SHP77 treated with DMSO at 0.1 percent for 48 hours (cell line): ENCODE measurements at places on chromosomes 13 and 19.

GRCh38 chr13:110231348-110232047, 75.5 kb downstream of the COL4A1 start:
- DNase-seq, result no peak

- no peak for DNase-seq
These were observed 8.2 kb upstream of the DHDH start for GRCh38 chr19:48925240-48925843.

- DNase-seq, result no peak
These were observed 34.0 kb downstream of the CEBPA start for GRCh38 chr19:33268162-33268991.

GRCh38 chr13:30047154-30047874, 196.9 kb upstream of the UBL3 start:
- no peak for DNase-seq

DNA sequence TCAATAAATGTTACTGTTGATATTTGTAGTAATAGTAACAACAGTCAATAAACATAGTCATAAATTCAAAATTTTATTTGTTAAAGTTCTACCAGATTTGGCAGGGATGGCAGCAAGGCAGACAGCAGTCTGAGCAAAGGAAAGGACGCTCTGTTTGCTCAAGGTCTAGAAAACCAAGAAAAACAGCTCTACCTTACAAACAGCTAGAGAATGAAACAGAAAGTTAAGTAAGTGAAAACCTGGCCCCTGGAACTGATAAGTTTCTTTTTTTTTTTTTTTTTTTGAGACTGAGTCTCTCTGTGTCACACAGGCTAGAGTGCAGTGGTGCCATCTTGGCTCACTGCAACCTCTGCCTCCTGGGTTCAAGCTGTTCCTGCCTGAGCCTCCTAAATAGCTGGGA, 27.9 kb downstream of the ENOX1 start:
- DNase-seq, result no peak

DNA sequence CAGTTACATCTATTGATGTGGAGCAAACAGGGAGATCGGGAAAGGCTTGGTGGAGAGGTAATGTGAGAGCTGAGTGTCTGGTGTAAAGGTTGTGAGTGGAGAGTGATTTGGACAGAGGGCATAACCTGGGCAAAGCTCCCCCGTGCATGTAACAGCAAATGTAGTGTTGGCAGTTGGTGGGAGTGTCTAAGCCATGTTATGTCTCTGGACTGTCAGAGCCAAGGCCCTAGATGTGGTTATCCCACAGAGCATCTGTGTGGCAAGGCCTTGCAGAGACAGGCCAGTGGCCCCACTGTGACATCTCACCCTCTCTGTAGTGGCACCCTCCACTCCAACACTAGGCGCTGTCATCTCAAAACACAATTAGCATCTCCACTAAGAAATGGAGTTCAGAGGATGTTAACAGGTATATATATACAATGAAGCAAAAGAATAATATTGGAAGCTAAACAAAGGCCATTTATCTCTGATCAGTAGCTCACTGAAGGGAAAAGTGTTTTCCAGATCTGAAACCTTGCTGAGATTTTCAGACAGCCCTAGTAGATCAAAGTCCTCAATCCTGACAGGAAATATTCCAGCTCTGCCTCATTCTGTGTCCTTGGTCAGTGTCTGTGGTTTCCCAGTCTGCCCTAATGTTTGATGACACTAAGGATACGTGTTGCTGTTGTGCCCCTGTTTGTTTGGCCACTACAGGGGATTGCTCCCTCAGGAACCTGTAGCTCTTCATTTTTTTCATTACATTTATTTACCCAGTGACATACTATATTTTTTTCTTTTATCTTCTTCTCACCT, 20.2 kb downstream of the POLR1D start:
- DNase-seq, result no peak

GRCh38 chr13:95541308-95541707, 11.2 kb upstream of the CLDN10 start:
- no peak for DNase-seq

DNA sequence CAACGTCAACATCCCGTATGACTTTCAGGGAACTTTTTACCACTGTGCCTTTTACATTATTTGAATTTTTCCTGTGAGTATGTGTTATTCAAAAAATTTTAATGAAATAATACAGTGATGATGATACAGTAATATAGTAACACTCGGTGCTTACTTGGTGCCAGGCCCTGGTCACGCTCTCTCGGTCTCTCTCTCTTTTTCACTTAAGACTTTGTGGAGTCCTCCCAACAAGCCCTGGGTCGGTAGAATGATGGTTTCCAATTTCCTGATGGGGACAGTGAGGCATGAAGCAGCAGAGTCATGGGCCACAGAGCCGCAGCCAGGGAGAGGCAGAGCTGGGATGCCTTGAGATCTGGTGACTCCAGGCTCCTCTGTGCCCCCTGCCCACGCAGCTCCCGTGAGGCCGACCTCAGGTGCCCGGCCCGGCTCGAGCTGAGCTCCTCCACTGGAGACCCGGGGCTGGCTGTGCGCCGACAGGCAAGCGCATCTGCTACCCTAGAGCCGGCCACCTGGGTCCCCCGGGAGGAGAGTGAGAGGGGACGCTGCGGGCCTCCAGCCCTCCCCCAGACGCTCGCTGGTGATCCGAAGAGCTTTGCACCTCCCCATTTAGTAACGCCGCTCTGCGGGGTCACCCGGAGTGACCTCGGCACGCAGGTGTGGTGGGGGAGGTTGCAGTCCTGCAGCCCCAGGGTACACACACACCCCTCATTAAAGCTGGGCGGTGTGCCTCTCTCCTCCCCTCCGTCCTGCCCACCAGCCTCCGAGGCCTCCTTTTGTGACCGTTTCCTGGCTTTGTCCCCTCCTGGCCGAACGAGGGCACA, 4.4 kb upstream of the SBK3 start:
- peak; percentile 11 for DNase-seq

DNA sequence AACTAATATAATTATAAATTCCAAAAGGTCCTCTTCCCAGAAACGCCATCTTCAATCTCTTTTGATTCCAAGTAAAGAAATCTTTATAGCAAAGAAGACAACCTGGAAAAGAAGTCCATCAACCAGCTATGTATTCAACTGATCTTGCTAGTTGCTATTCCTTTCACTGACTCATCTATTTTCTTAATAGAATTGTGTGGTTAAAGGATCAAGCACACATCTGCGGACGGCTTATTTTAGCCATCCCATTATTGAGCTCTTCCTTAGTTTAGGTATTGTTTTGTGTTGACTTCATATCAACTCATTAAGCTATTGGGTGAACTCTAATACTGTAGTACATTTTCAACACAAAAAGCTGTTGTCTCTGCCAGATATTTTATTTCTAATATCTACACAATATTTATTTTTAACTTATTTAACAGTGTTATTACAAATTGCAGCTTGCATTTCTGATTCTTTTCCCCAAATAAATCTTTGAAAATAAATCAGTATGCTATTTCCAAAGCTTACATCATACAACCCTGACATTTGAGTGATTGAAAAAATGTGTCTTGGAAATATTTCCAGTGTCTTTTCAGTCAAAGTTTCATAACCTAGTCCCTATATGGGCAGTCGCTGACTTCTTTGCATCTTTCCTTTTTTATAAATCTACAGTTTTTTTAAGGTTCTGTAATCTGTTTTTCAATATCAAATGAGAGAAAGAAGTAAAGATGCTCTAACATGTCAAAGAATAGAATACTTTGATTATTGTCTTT, 158.8 kb upstream of the SPRY2 start:
- DNase-seq, result no peak

- no peak for DNase-seq
These were observed 1.2 kb downstream of the LONP1 start for GRCh38 chr19:5718579-5719273.
